ENCODE measurements at places on chromosomes 2 and 18.

- DNase-seq: no peak
Observed at GRCh38 chr2:10221976-10222870, 80.5 kb upstream of the HPCAL1 start.

- no peak for DNase-seq
Observed at GRCh38 chr2:237456200-237456843, 30.7 kb upstream of the MLPH start.

- DNase-seq: no peak
Observed at GRCh38 chr18:24762511-24762910, 302.1 kb downstream of the HRH4 start.

DNA sequence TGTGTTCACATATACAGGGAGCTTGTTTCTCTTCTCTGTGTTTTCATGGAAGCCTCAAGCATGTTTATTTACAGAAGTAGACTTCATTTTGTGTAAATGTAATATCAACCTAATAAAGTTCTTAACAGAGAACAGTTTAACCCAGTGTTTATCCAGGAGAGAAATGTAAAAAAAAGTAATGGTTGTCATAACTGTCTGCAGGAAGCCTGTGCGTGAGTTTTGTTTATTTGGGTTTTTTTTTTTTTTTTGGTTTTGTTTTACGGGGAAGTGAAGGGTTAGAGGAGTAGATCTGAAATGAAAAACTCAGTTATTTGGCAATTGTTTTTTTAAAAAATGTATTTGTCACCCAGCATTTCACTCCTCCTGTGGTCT, 124.7 kb downstream of the RAPGEF4 start:
- no peak for DNase-seq

GRCh38 chr2:43465234-43465633, 130.6 kb downstream of the THADA start:
- no peak for DNase-seq
